ENCODE measurements at places on chromosomes 16 and 17. TPM values are rescaled to one million over a fixed set of nuclear protein-coding genes. Genes with fewer than 3 reads are reported as not detected.
A peak's percentile ranks its signal among the peaks of the same experiment; 100 is the strongest.

- DNase-seq: no peak
These were observed 302.2 kb downstream of the C16orf95 start for GRCh38 chr16:87015021-87015420.

FMNL1 gene
- 6.3 TPM for total RNA-seq

ZNF500 gene
- 18.3 TPM for total RNA-seq

DNA sequence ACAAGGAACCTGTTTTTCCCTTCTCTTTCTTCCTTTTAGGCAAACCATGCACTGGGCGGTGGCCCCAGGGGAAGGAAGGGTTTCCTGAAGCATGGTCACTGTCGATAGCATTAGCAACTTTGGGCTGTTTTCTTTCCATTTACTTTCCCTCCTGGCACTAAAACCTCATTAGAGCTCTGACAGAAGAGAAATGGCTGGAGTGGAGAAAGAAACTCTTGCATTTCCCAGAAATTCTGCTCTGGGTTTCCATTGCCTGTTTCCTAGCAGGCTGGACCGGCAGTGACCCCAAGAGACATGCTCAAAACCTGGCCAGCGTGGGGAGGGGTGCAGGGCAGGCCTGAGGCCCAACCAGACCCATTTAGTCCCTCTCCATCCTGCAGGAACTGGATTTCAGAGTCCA is 230.7 kb upstream of the CCL2 start:
- no peak for DNase-seq

- DNase-seq: peak; percentile 76
These were observed 12.2 kb downstream of the MNT start for GRCh38 chr17:2388683-2389055.

SLC6A2 gene
- total RNA-seq: not detected

- DNase-seq: peak; percentile 38
These were observed 774 bp upstream of the MAF start for GRCh38 chr16:79601092-79601930.

GRCh38 chr16:4152267-4152666 is 36.0 kb upstream of the ADCY9 start:
- no peak for DNase-seq

DNA sequence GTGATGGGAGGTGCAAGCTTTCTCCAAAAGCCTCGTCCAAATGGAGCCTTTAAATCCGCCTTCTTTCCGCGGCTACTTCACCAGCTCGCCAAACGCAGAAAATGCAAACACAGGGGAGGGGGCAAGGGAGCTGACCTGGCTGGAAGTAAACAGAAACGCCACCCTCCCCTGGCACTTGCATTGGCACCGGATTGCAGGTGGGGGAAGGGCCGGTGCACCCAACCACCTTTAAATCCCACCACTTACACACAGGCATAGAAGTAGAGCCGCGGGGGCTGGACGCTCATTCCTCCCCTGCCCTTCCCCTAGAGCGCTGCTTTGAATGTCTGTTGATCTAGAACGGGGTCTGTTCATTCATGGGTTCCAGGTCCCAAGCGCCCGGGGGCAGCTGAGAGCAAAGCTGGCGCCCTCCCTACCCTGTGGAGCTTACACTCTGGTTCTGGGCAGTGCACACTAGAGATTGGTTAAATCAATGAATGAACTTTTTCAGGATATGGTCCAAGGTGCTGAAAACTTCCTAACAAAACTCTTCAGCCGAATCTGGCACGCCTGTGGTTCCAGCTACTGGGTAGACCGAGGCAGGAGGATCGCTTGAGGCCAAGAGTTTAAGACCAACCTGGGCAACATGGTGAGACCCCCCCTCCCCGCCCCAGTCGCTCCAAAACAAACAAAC is 920 bp upstream of the ZCCHC14 start:
- DNase-seq: no peak

DNA sequence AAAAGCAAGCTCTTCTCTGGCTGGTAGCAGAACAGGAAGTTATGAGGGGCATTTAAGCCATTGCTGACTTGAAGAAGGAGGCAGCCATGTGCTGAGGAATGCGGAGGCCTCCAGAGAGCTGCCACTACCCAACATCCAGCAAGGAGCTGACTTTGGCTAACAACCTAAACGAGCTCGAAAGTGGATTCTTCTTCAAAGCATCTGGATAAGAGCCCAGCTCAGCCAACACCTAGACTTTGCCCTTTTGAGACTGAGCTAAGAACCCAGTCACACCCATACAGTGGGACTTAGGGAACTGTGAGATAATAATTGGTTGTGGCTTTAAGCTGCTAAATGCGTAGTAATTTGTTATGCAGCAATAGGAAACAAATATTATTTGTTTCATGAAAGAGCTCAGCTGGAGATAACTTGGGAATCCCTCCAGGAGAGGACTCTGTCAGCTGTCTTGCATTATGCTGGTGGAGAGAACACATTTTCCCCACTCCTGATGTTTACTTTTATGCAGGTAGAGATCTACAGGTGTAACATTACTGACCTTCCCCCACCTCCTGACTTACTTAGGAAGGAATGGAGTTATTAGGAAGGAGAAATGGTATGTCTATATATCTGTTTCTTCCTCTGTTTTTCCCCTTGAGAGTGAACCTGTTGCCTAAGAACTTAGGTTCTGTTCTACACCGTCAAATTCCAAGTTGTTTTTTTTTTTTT is 52.7 kb upstream of the ZNF629 start:
- DNase-seq: no peak

- no peak for DNase-seq
These were observed 160.4 kb downstream of the GSG1L start for GRCh38 chr16:27903046-27903655.

DNA sequence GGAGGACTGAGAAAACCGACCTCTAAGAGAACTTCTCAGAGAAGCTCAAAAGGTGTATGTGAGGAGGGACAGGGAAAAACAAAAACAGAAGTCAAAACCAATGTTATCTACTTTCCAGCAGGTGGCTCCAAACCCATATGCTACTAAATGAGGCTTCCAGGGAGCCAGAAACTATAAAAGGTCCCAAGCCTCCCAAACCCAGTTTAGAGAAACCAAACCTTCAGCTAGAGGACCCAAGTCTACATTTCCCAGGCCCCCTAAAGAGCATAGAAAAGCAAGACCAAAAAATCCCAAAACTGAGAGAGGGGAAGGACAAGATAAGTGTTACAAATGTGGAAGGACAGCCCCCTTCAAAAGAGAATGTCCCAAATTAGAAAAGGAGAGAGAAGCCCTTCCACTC is 3.7 kb downstream of the HPR start:
- no peak for DNase-seq

NT5C gene
- total RNA-seq: 76.2 TPM

DNA sequence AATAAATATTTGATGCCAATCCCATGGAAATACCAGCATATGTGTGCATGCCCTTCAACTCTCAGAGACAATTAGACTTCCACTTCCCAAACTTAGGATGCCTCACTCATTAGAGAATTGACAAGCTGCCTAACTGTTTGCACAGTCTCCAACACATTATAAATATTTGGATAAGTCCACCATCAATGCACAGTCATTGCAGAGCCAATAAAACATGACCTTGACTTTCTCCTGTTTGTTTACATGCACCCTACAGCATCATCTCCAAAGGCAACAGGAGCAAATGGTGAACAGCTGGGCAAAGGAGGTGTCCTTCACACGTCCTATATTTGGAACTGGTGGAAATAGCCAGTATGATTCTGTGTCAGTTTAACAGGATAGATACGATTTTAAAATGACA is 804.4 kb upstream of the RBFOX1 start:
- no peak for DNase-seq

MYCBPAP gene
- total RNA-seq: 1.7 TPM

GRCh38 chr16:89742948-89743347 is 21.6 kb downstream of the ZNF276 start:
- DNase-seq: no peak

- no peak for DNase-seq
These were observed 46.1 kb downstream of the ZNRF1 start for GRCh38 chr16:75044800-75045361.

DNA sequence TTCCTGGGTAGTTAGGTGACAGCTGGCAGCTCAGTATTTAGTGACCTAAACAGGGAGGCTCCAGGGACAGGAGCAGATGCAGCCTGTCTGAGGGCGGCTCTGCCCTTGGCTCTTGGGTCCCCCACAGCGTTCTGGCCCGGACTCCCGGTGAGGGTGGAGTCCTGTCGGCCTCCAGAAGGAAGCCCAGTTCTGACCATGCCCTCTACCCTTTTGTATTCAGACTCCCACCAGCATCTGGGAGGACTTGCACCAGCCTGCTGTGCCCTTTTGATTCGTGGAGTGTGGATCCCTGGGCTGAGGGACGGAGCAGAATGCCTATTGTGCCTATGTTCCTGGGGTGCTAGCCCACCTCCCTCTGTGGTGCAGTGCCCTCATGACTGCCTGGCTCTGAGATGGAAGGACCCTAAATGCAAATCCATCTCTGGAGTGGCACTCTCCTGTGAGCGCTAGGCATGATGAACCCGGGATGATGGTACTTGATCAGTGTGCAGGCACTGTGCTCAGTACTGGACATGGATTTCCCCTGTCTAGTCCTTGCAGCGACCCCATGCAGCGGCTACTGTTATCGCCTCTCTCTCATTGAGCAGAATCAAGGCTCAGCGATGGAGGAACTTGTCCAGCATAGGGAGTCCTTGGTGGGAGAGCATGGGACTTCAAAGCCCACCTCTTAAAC is 123.1 kb downstream of the SNX29 start:
- DNase-seq: no peak

SMIM5 gene
- 0.20 TPM for total RNA-seq

GRCh38 chr16:88999457-89000206 is 22.6 kb upstream of the CBFA2T3 start:
- peak; percentile 66 for DNase-seq

- no peak for DNase-seq
These were observed 18.7 kb upstream of the ANKRD40CL start for GRCh38 chr17:50785946-50786570.

DNA sequence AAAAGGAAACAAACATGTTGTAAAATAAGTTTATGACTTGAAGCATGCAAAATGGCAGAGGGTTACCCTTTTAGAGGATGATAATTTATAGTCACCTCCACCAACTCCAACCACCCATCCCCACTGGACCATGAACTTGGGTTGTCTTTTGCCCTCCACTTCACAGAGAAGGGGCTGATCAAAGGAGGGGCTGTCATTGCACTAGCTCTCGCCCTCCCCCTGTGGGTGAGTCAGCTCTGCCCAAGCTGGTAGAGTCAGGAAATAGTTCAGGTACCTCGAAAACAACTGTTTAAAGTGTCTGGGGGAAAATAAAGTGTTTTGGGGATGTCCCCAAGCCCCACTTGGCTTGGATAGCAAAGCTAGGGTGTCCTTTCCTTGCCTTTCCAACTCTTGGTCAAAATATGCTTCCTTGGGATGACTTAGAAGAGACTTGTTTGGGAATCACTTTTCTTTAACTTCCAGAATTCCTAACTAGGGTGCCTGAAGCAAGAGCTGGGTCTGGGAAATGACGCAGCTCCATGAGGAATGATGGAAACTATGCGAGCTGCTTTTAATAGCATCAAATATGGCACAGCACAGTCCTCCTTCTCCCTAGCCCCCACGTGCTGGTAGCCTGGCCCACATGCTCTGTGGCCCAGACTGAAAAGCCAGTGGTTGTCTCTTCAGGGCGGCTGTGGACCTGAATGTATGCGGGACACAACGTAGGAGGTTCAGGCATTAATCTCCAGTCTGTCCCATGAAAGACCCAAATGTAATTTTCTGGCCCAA is 40.7 kb downstream of the TBX4 start:
- DNase-seq: no peak

ST6GALNAC1 gene
- total RNA-seq: not detected

GRCh38 chr17:51142597-51142996 is 10.8 kb upstream of the NME1 start:
- no peak for DNase-seq

DNA sequence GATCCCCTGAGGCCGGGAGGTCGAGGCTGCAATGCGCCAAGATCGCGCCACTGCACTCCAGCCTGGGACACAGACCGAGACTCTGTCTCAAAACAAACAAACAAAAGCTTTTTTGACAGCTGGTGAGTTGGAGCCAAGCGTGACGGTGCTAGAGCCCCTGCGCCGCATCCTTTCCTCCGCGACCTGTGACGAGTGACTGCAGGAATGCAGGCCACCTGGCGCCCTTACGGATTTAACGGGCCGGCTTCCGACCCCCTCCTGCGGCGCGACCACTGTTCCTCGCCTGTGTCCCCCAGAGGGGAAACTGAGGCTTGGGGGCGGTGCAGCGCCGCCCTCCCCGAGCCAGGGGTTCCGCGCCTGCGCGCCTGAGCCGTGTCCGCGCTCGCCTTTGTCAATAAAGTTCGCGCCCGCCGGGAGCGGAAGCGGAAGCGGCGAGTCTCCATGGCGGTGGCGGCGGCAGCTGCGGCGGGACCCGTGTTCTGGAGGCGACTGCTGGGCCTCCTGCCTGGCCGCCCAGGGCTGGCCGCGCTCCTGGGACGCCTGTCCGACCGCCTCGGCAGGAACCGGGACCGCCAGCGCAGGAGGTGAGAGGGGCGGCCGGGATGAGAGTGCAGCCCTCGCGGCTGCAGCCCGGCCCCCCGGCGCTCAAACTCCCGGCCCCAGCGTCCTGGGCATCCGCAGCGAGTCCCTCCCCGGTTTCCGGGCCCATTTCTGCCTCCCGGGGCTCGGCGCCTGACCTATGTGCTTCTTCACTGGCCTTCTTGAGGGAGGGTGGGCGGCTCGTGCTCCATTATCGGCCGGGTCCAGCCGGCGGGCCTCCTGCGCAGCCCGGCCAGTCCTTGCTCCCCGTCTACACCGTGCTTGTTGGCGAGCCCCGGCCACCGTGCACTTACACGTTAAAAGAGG is at the start of gene PGS1:
Gene PGS1, plus strand, starts transcription at position 425 of the 906 bp plus-strand sequence. Its CDS starts 17 bp downstream, at position 442.
- DNase-seq: peak; percentile 82

GRCh38 chr17:64498308-64499203 is 1.7 kb upstream of the POLG2 start:
- no peak for DNase-seq

DNA sequence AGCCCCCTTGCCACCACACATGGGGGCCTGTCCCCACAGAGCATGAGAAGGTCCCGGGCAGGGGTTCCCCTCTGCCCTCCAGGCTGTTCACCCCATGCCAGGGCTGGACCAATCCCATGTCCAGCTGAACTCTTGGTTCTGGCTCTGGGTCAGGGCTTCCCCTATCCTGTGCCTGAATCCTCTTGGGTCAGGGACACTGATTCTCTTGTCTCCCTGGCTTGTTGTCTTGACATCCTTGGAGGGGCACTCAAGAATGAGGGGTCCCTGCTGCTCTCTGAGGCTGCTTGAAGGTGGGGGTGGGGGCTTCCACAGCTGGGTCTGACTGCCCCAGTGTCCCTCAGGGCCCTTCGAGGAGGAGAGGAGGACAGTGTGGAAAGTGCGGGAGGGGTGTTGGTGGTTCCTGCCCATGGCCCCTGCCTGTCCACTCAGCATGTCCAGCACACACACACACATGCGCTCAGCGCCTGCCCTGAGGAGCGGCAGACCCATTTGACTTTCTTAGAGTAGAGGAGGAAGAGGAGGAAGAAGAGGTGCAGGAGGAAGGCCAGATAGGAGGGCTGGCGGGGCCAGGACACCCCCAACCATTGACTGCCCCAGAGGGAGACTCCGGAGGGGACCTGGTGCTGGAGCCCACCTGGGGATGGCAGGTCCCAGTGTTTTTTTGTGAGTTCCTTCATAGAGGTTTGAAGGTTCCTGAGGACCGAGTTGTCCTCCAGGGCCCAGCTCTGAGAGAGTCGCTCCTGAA is 47.0 kb downstream of the TNFRSF13B start:
- DNase-seq: no peak

- DNase-seq: no peak
These were observed 83.7 kb upstream of the ZNF469 start for GRCh38 chr16:88298833-88299745.

GRCh38 chr16:76524356-76524755 is 247.2 kb downstream of the CNTNAP4 start:
- DNase-seq: no peak
